Iris pigment epithelial cell (primary cell): ENCODE measurements at places on chromosomes 4 and X.
A peak's percentile ranks its signal among the peaks of the same experiment; 100 is the strongest.

- peak; percentile 32 for DNase-seq
These were observed 708 bp downstream of the ARAP2 start for GRCh38 chr4:36243355-36244256.

GRCh38 chrX:70755850-70756249 lies 152.7 kb downstream of the TEX11 start:
- DNase-seq: no peak

DNA sequence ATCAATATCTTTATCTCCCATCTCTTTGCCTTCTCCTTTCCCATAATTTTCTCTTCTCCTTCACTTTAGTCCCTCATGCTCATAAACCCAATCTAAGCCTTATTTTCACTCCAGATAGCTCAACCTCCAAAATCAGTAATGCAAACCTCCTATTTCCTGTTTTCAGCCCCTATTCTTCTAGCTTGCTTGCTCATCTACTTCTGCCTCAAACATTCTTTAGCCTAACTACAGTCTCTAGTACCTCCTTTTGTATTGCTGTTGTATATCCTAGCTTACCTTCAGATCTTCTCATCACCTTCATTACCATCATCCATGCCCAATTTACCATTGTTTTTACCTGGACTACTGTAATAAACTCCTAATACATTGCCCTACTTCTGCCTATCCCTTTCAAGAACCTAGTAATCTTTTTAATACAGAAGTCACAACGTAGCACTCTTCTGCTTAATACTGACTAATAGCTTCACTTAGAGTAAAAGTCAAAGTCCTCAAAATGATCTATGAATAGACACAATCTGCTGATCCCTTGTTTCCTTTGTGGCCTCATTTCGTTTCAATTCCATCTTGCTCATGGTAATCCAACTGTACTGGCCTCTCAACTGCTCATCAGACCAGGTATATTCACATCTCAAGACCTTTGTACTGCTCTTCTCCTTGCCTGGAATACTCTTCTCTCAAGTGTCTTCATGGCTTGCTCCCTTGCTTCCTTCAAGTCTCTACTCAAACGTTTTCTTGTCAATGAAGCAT lies 123.4 kb downstream of the FAM13A start:
- DNase-seq: no peak

DNA sequence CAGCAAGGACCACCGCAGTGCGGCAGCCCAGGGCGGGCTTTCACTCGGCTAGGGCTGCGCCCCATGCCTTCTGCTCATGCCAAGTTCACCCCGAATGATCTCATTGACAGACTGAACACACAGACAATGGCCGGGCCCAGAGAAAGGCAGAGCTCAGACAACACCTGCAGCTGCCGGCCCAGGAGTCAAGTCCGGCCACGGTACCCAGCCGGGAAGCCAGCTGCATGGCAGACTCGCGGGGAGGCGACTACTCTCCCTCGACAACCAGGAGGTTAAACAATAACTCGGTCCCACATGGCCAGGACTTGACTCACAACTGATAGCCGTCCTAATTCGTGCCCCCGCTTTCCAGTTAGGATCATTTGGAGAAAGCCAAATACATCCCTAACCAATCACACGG lies 50.4 kb downstream of the ABLIM2 start:
- no peak for DNase-seq

DNA sequence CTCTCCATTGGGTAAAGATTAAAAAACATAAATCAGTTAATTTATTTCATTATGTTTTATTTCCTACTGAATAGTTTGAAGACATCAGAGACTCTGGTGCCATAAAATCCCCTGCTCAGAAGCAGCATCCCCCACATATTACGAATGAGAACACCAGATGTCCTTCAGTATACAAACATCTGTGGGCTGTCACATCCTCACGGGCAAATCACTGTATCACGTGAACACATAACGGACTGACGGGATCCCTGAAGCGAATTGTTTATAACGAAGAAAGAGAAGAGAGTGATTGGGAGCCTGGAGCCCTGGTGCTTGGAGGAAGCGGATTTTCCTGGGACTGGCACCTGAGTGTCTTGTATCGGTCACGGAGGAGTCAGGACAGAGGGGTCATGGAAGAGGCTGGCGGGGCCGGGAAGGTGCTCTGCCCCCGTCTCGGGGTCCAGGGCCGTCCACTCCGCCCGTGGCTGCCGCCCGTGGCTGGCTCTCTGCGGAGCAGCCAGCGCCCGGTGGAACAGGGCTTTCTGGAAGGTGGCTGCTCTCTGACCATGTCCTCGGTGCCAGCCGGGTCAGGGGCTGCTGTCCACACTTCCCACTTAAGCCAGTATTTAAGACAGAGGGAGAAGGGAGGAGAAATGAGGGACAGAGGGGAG lies 452.7 kb upstream of the FAT1 start:
- no peak for DNase-seq

DNA sequence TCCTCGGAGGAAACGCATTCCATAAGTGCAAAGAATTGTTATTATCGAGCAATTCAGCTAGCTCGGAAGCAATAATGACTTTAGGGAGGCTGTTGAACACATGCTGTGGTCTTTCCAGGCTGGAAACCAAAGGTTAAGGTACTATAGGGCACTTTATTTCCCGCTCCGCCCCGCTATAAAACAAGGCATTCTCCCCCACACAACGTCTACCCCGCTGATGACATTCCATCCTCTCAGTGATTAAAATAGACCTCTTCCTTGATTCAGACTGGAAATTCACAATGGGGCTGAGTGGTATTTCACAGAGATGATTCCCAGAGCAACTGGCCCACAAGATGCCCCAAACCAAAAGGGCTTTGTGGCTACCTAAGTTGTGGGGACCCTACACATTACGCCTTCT lies 196.4 kb downstream of the STIM2 start:
- no peak for DNase-seq

DNA sequence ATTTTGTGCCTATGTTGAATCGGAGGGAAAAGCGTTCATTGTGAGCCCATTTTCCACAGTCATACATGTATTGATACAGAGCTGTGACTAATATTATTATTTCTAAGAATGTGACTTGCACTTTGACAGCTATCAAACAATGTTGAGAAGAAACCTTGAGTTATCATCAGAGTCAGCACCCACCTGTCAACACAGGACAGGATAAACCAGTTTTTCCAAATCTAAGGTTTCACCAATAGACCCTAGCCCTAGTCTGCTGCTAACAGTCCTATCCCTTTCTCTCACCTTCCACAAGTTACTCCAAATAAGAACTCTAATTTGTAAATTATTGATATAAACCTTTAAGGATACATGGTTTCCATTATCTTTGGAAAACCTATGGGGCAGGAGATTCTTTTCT lies 47.7 kb upstream of the DHX15 start:
- DNase-seq: no peak

DNA sequence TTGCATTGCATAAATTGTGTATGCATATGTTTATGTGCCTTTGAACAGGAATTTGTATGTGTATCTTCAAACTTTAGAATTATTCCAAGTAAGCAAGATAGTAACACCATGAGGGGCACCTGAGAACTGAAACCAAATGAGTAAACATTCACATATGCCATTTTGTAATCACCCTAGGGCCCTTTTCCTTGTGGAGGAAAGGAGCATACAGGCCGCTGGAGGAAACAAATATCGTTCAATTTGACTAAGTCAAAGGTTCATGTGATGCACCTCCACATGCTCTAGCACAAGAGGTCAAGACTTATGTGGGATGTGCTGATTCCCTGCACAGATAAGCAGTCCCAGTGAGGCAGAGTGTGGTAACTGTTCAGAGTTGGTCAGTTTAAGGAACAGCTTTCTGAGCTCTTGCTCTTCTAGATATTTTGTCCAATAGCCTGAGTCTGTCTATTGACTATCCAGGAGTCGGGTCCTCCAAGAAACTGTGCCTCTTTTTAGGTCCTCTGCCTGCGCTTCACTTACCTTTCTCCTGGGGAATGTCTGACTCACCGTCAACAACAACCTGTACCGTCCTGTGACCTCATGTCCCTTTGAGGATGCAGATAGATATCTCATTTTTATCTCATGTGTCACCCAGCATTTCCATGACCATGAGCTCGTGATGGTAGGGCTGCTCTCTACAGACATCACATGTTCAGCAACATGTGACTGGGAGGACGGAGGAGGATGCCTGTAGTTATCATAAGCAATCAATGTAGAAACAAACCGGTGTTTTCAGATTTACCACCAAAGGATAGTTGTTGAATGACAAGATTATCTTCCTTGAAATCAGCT lies 196.9 kb downstream of the NWD2 start:
- DNase-seq: no peak

DNA sequence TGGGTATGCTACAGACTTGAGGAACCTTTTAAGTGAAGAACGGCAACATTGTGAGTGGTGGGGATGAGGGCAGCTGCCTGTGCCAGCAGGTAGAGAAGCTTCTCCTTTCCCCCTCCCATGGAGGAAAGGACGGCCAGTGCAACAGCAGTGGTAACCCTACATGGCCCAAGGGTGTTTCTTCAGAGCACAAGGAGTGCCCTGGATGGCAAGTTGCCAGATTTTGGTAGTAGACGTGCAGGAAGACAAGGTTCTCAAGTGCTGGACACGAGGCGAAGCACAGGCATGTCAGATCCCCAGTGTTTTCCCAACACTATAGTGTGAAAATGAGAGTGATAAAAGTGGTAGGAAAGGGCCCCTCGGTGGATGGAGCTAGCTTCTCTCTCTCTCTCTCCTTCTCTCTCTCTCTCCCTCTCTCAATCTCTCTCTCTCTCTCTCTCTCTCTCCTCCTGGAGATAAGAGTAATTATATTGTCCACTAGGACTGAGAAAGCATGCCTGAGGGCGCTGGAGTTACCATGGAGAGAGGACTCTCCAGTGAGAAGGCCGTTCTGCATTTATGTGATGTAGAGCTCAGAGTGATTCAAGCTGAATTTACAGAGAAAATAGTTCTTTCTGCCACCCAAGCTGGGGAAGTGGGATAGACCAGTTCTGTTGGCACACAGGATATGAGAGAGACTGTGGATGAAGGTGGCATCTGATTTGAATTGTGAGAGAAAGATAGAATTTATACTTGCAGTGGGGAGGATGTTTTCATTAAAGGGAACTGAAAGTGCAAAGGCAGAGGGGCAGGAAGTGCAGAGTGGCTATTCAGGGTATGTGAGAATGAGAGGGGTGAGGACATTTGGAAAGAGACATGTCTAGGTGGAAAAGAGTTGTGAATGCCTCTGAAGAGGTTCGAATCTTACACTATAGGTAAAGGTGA lies 25.7 kb upstream of the TRPC3 start:
- peak; percentile 50 for DNase-seq

DNA sequence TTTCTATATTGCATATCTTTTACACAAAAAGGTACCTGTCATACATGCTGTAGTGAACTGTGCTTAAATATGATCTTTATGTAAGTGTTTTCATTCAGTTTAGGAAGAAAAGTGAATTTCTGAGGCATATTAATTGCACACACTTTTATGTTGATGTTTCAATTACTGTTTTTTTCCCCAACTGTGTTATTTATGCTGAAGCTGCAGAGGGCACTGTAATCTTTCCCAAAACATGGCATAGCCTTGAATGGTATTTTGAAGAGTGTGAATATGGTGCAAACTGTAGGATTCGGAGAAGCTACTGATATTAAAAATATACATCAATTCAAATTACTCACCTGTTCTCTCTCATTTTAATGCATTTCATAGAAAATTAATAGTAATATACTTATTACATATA lies 6.0 kb upstream of the CENPE start:
- no peak for DNase-seq

DNA sequence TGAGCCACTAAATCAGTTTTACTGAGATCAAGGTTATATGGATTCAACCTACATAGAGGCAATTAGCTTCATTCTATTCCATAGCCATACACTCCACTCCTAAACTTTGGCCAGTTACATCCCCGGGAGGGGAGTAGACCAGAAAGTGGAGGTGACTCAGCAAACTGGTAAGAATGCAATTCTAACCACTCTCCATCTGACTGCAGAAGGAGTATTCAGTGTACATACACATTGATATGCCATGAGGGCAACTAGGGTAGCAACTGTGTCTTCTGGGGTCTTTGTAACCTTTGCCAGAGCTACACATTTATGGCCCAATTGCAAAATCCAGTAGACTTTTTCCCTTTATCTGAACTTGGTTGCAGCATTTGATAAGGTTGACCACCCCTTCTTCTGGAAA lies 7.6 kb downstream of the SLC25A43 start:
- peak; percentile 26 for DNase-seq

DNA sequence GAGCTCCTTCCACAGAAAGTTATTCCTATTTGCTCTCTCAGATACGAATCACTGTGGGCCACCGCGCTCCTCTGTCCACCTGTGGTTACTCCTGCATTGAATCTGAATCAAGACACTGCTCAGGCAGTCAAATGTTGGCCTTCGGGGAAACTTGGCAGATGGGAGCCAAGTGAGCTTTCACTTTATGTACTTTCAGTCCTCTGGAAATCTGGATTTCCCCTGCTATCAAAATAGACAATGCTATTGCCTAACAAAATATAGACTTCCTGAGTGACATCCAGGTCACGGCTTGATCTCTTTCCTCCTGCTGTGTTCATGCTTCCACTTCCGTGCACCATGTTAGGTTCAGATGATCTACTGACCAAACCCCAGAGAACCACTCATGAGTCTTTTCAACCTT lies 43.8 kb downstream of the FHL1 start:
- DNase-seq: peak; percentile 61

GRCh38 chr4:22504922-22505321 lies 10.9 kb downstream of the ADGRA3 start:
- DNase-seq: no peak

- peak; percentile 22 for DNase-seq
These were observed 1.4 kb downstream of the PRKG2 start for GRCh38 chr4:81213671-81214070.

GRCh38 chr4:158624889-158625478 lies 46.7 kb downstream of the C4orf46 start:
- peak; percentile 71 for DNase-seq

- no peak for DNase-seq
These were observed 13.2 kb upstream of the PGRMC1 start for GRCh38 chrX:119222932-119223331.

- no peak for DNase-seq
These were observed at the start of gene CFAP47 for GRCh38 chrX:35919536-35920309. CFAP47 (plus strand) TSS chrX:35919734; CDS start chrX:35919800, 66 bp downstream.

GRCh38 chrX:43679778-43680177 lies 23.7 kb downstream of the MAOA start:
- DNase-seq: peak; percentile 72

GRCh38 chr4:169215656-169216055 lies 55.1 kb downstream of the SH3RF1 start:
- no peak for DNase-seq

- DNase-seq: peak; percentile 57
These were observed 173.9 kb upstream of the KLF3 start for GRCh38 chr4:38489924-38490639.

GRCh38 chr4:189510601-189511000 lies 430.1 kb upstream of the FRG1 start:
- DNase-seq: no peak
